Esophagus mucosa (tissue), 1 donor: ENCODE measurements at places on chromosomes 11 and 22.

GRCh38 chr11:64447831-64448598, 89.1 kb downstream of the RPS6KA4 start:
- ATAC-seq, result peak; percentile 39

DNA sequence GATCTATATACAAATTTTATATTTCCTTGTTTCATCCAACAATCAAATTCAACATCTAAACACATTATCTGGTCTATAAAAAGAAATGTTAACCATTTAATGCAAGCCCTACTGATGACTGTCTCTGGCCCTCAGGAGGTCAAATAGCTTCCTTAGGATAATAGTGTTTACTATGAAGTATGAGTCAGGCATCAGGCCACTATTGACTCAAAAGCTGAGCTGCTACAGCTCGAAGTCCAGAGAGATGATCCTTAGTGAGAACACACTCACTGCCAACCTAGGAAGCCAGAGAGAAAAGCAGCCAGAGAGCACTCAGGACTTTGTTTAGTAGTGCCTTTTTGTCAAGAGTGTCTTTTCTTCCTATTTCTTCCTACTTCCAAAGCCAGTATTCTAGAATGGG, 171.8 kb downstream of the SOX6 start:
- ATAC-seq, result peak; percentile 70

- ATAC-seq, result no peak
Measured at GRCh38 chr11:75035256-75035655, 46.5 kb downstream of the NEU3 start.

- no peak for ATAC-seq
Measured at GRCh38 chr11:80816454-80816847, 1375.6 kb upstream of the TENM4 start.

GRCh38 chr11:116500947-116501602, 271.7 kb downstream of the BUD13 start:
- ATAC-seq, result no peak

GRCh38 chr11:93279851-93280347, 50.6 kb upstream of the DEUP1 start:
- ATAC-seq, result peak; percentile 60

DNA sequence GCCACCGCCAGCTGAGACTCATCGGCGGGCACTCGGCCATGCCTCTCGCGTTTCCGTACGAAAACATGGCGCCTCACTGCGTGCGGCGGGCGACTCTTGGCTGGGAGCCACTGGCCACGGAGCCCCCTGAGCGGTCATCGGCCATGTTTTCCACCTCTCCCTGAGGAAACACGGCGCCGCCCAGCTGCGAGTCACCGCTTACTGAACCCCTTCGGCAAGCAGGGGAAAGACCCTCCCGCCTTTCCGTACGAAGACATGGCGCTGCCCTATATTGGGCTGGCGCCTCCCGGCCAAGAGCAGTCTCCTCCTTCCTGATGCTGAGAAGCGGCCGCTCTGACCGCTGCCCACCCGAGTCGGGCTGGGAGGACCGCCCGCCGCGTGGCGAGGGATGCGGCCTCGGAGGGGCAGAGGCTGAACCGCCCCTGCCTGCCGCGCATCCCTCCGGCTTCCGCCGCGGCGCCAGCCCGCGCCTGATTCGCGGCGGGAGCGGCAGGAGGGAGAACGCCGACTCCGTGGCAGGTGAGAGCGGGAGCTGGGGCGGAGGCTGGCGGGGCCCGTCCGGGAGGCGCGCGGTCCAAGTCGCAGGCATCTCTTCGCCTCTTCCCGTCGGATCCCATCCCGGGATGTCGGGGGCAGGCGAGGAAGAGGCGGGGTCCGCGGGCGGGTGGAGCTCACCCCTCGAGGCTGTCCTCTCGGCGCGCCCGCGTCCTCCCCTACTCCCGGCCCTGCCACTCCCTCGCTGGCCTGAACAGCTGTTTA, at the start of gene TCP11L1:
Gene TCP11L1, plus strand, starts transcription at position 299 of the 759 bp plus-strand sequence. CDS start 4,202 bp downstream, outside the sequence.
- ATAC-seq, result peak; percentile 80

GRCh38 chr11:122138744-122139594, 23.0 kb upstream of the BLID start:
- ATAC-seq, result no peak

- no peak for ATAC-seq
Measured at GRCh38 chr11:70485326-70486025, 87.1 kb downstream of the CTTN start.

- no peak for ATAC-seq
Measured at GRCh38 chr11:126823274-126823673, 177.3 kb downstream of the KIRREL3 start.

- peak; percentile 26 for ATAC-seq
Measured at GRCh38 chr11:9922806-9923205, 258.9 kb downstream of the SWAP70 start.

DNA sequence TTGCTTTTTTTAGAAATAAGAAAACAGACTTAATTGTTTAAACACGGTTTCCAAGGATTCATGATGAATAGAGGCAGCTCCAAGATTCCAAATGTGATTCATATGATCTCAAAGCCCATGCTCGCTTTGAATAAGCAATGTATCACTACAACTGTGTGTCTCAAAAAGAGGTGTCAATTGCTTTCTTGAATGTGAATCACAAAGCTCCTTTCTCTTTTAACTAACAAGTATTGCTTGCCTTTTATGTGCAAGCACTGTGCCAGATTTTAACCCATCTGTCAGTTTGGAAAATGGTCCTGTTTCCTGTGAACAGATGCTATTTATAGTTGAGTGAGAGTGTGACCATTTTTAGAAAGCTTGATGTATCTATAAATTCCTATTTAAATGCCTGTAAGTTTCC, 6.5 kb downstream of the OOSP1 start:
- no peak for ATAC-seq

DNA sequence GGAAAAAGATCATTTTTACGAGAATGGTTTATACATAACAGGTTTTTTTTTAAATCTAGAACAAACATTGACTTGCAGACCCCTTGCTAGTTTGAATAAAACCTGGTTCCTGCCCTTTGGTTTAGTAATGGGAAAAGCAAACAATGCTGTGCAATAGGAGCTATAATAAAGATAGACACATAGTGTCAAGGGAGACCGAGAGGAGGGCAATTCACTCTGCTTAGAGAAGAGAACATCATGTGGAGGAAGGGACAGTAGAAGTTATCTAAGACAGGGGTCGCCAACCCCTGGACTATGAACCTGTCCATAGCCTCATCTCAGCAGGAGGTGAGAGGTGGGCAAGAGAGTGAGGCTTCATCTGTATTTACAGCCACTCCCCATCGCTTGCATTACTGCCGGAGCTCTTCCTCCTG, 7.0 kb upstream of the RDX start:
- no peak for ATAC-seq

GRCh38 chr11:126638648-126639047, 283.2 kb downstream of the ST3GAL4 start:
- ATAC-seq, result no peak
